ENCODE measurements at places on chromosomes 12 and 14. TPM values are rescaled to one million over a fixed set of nuclear protein-coding genes. Genes with fewer than 3 reads are reported as not detected.

GRCh38 chr14:77498984-77499527, 440 bp upstream of the ISM2 start:
- DNase-seq: no peak

DNA sequence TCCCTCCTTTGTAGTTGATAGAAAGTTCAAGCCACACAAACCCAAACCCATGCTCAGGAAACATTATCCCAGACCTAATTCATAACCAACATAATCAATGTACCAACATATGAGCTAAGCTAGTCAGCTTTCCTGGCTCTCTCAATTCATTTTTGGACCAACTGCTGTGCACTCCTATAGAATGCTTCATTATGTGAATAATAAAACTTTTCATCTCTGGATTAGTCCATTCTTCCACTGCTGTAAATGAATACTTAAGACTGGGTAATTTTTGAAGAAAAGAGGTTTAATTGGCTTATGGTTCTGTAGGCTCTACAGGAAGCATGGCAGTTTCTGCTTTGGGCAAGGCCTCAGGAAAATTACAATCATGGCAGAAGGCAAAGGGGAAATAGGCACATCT, 651.9 kb downstream of the RERGL start:
- no peak for DNase-seq

Gene TRPV4
- not detected for total RNA-seq

Gene HOXC9
- total RNA-seq: not detected
